ENCODE measurements at places on chromosomes 3 and 15.
A peak's percentile ranks its signal among the peaks of the same experiment; 100 is the strongest.

DNA sequence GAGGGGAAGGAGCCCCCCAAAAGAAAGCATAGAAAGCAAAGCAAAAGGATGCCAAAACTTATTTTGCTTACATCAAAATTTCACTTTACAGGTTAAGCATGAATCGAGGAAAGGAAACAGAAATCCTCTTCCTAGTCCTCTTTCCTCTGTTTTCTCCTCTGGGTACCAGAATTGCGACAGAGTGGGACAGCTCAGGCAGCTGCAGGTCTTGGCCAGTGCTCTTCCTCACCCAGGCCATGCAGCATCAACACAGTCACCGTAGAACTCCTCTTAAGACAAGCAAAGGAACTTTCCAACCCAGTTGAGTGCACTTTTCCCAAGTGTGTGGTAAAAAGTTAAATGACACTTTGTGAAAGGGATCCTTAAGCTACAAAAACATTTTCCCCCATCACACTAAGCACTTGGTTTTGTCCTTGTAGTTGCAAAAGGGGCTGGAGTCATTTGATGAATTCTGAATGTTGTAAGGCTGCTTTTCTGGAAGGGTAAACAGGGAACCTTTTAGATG, 45.9 kb upstream of the MEX3B start:
- no peak for DNase-seq

GRCh38 chr3:141392897-141393734, 24.8 kb downstream of the ZBTB38 start:
- no peak for DNase-seq

DNA sequence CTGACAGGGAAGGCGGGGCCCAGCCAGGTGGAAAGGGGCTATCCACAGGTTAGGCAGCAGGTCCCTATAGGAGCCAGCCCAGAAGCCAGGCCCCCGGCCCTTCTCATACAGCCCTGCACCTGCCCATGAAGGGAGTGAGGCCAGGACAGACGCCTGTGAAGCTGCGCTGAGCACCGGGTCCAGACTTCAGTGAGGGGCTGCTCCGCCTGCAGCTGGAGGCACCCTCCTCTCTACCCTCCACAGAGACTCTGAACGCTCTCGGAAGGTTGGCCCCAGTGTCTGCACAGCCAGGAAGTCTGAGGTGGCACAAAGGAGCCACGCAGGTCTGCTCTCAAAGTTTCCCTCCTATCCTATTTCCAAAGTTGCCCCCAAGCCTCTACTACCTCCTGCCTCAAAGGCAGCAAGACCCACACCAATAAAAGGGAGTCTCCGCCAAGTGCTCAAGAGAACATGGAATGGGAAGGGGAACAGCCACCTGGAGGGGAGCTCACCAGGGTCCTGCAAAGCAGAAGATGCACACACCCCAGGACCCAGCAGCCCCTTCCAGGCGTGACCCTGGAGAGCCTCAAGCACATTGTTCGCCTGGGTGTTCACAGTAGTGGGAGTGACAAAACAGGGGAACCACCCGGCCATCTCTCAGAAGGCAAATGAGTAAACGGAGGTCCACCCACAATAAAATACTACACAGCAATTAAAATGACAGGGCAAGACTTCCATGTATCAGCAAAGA, 19.5 kb downstream of the XXYLT1 start:
- no peak for DNase-seq

DNA sequence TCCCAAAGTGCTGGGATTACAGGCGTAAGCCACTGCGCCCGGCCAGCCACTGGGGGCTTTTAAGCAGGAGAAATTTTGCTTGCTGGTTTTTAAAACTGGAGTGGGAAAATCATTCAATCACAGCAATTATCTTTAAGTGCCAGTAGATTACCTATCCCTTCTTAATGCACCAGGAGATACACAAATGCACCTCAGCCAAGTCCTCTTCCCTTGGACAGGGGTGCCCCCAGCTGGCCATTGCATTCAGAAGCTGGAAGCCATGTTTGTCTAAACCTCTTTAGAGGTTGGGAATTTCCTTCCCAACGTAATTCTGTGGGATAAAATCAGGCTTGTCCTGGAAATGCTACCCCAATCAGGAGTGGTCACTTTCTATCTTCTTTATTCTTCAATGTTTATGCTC, 26.6 kb downstream of the MIX23 start:
- peak; percentile 43 for DNase-seq

DNA sequence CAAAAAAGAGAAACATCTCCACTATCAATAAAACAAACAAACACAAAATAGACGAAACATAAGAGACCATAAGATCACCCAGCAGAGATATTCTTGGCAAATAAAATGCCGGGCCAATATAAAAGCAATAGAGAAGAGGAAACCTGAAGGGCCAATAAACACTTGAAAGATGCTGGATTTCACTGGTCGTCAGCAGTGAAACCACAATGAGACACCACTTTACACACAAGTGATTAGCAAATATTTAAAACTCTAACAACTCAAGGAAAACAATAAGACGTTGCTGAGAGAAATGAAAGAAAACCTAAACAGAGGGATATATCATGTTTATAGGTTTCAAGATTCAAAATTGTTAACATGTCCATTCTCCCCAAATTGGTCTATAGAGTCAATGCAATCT, 148.5 kb downstream of the WDR76 start:
- no peak for DNase-seq

- no peak for DNase-seq
Observed at GRCh38 chr3:151925419-151925818, 52.0 kb downstream of the SUCNR1 start.

Measured in activated naive CD8-positive, alpha-beta T cell treated with anti-CD3 and anti-CD28 coated beads, Interleukin-2, amount 10 ng/mL, durations not matched to agents 7 days and 5 days (primary cell).